ENCODE measurements at places on chromosomes 6 and 20.

GRCh38 chr6:14664112-14664601 lies 546.6 kb downstream of the CD83 start:
- no peak for DNase-seq

- DNase-seq = no peak
Measured at GRCh38 chr6:109322825-109323224, 59.4 kb downstream of the CD164 start.

GRCh38 chr6:118100717-118101116 lies 193.7 kb downstream of the SLC35F1 start:
- no peak for DNase-seq

GRCh38 chr20:45100563-45101245 lies at the start of gene KCNS1:
TSS of gene KCNS1 (minus strand) at chr20:45101127. CDS start at chr20:45099236, 1,891 bp downstream.
- no peak for DNase-seq

- no peak for DNase-seq
Measured at GRCh38 chr20:3119044-3119443, 34.5 kb upstream of the AVP start.

GRCh38 chr20:13249118-13249797 lies 28.2 kb downstream of the ISM1 start:
- DNase-seq = no peak

DNA sequence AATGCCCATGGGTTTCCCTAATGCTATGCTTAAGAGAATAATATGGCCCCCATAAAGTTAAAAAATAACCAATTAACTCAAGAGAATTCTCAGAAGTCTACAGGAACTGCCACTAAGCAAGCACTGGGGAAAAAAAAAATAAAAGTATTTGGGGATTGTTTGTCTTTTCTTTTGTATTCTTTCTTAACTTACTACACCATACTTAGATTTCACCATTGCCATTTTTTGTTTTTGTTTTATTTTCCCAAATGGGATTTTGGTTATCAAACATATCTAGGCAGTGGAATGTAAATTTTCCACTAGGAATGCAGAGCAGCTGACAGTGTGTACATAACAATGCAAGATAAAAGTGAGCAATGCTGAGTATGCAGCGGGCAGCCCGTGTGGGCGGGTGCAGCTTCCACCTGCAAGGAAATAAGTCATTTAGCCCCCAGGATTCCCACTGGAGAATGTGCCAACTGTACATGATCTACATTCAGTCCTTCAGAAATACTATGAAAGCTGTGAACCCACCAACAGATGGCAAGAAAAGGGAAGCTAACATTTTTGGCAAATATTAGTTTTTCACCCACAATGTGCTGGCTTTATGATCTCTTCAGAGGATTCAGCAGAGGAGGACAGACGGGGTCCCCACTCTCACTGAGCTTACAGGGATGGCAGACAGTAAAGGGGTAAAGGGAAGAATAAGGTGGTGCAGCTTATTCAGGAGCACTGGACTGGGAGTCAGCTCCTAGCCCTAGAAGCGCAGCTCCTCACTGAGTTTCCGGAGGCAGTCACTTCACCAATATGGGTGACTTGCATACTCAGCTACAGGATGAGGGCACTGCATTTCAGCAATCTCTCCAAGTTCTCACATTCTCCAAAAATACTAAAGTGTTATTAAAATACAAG lies 44.4 kb downstream of the DCDC2 start:
- no peak for DNase-seq

GRCh38 chr6:11584244-11584643 lies 46.7 kb downstream of the TMEM170B start:
- no peak for DNase-seq

DNA sequence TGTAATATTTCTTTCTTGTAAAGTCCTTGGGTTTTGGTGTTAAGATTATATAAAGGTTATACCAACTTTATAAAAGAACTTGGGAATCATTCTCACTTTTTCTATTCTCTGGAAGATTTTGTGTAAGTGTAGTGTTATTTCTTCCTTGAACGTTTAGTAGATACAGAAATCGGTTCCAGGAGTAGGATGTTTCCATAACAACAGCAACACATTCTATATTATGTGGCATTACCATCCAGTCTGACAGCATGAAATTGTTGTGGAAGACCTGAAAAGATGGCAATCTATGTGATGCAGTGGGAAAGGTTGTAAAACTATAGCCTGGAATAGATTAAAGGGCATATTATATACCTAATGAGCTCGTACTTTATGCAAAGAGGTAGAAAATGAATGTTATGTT lies 13.8 kb downstream of the ECT2L start:
- no peak for DNase-seq

DNA sequence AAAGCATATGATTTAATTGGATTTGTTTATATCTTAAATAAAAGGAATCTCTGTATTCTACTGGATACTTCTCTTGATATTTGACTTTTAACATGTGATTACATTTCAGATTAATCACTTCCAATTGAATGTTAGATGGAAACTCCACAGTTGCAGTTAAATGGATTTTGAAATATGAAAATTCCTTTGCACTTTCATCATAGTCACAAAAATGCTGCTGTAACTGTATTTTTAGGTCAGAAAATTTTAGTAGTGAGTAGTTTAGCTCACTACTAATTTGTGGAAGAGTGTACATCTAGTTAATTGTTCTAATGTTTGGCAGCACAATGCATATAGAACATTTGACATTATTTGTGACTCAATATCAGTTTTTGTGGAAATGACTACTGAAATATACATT lies 26.8 kb downstream of the PTCHD4 start:
- no peak for DNase-seq

DNA sequence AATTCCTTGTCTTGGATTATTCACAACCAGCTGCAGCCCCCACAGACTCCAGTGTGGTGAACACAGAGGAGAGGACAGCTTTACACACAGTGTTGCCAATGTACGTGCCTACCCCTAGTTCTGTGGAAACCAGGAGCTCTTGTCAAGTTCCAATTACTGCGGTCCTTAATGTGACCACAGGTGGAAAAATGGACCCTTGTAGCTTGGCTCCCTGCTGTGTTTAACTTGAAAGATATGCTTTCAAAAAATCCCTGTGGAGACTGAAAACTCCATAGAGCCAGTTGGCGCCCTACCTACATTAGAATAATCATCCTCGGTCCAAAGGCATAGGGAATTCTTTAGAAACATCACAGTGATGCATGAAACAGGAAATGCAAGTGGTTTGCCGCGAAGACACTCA lies 118.3 kb upstream of the SLC22A23 start:
- no peak for DNase-seq

- no peak for DNase-seq
Measured at GRCh38 chr20:16257021-16257420, 316.2 kb downstream of the KIF16B start.

DNA sequence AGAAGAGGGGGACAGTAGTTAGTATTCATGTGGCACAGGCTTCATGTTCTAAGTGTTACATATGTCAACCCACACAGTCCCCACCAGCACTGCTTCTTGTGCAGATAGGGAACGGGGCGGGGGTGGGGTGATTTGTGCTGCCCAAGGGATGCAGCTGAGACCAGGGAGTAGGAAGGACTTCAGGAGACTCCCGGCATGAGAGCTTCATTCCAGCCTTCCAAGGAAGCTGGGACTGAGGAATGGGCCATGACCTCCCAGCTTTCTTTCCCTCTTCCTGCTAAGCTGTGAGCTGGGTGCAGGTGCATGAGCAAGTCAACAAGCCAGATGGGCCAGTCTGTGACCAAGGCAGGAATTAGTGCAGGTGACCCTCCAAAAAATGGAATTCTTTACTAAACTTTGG lies 9.2 kb downstream of the BEND3 start:
- DNase-seq = no peak

DNA sequence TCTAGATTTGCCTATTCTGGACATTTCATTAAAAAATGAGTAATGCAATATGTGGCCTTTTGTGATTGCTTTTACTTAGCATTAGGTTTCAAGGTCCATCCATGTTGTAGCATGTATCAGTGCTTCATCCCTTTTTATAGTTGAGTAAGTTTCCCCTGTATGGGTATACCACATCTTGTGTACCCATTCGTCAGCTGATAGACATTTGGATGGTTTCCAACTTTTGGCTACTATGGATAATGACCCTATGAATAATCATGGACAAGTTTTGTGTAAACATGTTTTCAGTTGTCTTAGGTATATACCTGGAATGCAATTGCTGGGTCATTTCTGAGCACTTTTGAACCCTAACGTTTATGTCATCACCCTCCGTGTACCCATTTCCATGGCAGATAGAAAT lies 15.4 kb downstream of the METTL24 start:
- no peak for DNase-seq

All from SW 1271 (cell line).